ENCODE measurements at places on chromosomes 2 and 18.

GRCh38 chr18:23825978-23826405, 136.7 kb downstream of the LAMA3 start:
- DNase-seq: no peak

DNA sequence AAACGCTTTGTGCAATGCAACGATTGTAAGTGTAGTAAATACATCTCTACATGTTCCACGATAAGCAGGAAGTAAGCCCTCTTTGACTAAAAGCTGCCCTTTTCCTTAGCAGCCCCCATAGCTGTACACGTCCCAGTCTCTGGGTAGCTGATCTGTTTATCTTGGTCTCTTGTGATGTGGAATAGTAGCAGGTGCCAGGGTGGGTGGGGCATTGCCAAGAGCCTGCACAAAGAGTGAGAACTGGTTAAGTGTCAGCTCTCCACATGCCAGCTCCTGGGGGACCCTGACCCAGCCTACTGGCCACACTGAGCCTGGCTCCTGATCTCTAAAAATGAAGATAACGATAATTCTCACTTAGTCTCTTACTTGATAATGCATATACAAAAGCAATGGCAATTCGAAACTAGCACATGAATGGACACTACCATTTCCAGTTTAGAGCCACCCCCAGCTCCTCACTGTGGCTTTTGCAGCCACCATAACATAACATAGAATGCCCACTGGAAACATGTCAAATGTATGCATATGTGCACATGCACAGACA, 92.3 kb downstream of the MYT1L start:
- no peak for DNase-seq

GRCh38 chr2:55861733-55862132, 61.8 kb downstream of the EFEMP1 start:
- no peak for DNase-seq

GRCh38 chr18:45567123-45567522, 48.2 kb upstream of the SLC14A2 start:
- no peak for DNase-seq

DNA sequence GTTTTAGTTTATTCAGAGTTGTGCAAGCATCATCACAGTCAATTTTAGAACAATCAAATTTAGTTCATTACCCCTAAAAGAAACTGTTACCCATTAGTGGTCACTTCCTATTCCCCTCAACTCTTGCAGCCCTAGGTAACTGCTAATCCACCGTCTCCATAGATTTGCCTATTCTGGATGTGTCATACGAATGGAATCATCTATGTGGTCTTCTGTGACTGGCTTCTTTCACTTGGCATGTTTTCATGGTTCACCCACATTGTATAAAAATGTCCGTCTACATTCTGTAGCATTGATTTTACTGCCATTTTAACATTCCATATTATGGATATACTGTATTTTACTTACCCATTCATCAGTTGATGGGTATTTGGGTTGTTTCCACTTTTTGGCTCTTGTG, 5.3 kb upstream of the CEP68 start:
- DNase-seq: no peak

DNA sequence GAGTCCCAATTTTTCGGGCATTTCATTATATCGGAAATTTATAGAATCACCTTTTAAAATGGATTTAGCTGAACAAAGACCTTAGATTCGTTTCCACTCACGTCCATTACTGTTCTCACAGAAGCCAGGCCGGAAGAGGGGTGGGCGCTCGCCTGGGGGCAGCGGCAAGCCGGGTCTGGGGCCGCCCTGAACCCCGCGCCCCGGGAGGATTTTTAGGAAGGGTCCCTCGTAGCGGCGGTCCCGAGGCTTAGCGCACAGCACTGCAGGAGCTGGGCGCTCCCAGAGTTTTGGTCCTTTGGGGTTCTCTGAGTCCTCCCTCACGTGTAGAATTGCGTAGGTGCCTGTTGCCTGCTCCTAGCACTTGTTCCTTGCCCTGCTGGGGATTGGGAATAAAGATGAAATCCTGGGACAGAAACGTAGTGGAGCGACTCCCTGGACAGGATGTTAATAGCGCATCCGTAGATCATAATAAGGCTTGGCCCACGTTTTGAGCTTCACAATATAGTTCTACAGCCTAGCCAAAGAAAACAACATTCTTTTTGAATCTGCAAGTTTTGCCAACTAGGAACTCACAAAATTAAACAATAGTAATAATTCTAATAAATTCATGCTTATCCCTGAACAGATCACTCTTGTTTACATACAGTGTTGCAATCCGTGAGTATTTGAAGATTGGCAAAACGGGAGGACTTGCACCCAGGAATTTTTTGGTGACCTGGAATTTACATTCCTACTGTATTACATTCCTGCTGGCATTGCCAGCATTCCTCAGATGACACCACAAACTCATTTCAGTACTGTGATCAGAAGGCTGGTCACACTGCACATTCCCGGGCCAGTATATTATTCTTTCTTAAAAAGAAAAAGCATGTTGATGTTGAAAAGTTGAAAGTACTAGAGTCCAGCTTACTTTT, 875 bp downstream of the C18orf63 start:
- no peak for DNase-seq

GRCh38 chr2:206980413-206980812, 41.1 kb downstream of the CPO start:
- DNase-seq: no peak

GRCh38 chr2:144708626-144709025, 188.7 kb upstream of the ZEB2 start:
- no peak for DNase-seq

- no peak for DNase-seq
Measured at GRCh38 chr2:105129722-105130232, 91.9 kb downstream of the MRPS9 start.

- no peak for DNase-seq
Measured at GRCh38 chr18:28048612-28049011, 128.3 kb downstream of the CDH2 start.

DNA sequence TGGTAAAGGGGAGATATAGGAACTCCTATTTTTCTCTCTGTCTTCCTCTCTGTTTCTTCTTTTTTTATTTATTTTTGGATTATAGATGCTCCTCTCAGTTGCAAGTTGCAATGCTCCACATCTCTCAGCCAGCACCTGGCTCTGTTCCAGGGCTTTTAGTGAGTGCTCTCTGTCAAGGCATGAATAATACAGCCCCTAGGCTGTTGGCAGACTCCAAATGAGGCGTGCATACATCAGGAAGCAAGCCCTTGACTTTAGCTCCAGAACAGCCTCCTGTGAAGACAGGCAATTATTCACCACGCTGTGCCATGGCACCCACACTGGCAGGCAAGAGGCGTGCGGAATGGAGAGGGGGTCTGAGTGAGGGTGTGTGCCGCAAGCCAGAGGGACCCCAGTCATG, 228.1 kb upstream of the PXDN start:
- DNase-seq: no peak

DNA sequence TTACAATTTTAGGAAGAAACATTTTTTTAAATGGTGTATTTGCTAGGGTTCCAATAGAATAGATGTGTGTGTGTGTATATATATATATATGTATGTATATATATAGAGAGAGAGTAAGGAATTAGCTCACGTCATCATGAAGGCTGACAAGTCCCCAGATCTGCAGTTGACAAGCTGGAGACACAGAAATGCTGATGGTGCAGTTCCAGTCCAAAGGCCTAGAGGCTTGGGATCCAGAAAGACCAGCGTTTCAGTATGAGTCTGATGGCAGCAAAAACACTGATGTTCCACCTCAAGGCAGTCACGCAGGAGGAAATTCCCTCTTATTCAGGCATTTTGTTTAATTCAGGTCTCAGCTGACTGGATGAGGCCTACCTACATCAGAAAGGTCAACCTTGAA, 386.8 kb downstream of the PTH2R start:
- no peak for DNase-seq

DNA sequence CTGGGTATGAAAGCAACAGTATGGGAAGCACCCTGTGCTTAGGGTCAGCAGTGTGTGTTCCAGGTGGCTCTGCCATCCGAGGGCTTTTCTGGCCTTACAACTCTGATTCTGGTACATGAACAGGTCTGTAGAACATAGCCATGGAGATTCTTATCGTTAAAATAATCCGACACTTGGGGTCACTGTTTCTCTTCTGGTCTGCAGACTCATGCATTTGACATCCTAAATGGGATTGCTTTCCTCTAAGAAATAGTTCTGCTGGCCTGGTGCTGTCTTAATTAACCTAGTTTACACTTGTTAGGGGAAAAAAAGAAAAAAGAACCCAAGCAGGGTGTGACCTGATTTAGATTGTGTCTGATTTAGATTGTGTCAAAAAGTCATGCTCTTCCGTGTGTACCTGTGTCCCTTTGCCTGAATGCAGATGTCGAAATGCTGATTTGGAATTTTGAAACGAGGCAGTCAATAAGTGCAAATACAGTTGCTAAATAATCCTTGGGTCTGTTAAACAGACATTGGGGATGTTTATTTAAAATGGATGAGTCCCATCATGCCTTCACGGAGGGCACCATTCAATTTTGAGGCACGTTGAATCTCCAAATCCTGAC, 59.6 kb downstream of the TRPM8 start:
- no peak for DNase-seq

- DNase-seq: no peak
Measured at GRCh38 chr2:190569994-190570755, 35.7 kb upstream of the NEMP2 start.

GRCh38 chr2:1461507-1462390, 48.5 kb downstream of the TPO start:
- no peak for DNase-seq

- no peak for DNase-seq
Measured at GRCh38 chr2:196101325-196101991, 32.8 kb upstream of the DNAH7 start.

DNA sequence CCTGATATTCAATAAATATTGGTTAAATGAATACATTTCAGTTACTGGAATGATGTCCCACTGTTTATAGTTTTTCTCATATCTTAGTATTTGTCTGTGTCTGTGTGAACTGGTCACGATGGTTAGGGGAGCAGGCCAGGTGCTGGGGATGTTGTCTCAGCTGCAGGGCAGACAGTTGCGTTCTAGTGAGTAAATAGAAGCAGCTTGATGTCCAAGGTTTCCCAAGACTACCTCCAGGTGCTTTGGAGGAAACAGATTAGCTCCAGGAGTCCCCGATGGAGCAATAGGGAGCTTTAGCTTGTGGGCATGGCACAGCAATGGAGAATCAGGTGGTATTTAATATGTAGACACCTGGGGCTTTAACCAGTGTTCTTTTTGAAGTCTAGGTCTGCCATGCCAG, 75.5 kb downstream of the GULP1 start:
- DNase-seq: no peak

- DNase-seq: no peak
Measured at GRCh38 chr18:44918142-44918476, 237.4 kb downstream of the SETBP1 start.

DNA sequence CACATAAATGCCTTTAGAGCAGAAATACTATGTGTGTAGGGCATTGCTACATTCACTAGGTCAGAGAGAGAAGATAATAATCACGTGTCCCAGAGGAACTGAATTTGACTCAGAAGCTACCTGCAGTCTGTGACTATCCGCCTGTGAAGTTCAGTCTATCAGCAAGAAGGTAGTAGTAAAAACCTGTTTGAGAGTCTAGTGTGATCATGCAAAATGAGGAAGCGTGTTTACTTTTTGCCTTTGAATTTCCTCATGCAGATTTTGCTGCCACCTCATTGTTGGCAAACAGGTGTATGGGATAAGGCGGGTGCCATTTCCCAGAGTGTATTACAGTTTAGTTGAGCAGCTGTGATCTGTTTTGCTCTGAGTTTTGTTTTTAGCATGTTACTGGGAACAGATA, 403.9 kb upstream of the FANCL start:
- no peak for DNase-seq

- no peak for DNase-seq
Measured at GRCh38 chr18:36328385-36328858, 30.9 kb downstream of the FHOD3 start.

DNA sequence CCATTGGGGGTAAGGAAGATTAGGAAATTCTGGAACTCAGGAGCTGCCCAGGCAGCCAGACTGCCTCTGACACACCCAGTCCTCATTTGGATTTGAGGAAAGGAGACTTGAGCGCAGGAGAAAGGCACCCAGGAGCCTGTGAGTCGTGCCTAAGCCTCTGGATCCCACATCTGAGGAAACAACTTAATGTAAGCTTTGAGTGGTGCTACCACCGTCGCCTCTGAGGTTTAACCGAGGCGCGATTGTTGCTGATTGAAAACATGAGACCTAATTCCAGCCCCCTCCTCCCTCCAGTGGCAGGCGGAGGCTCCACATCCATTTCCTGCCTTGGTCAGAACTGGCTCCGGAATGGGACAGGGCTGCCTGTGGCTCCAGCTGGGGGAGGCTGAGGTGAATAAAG, 176.7 kb upstream of the PKDCC start:
- no peak for DNase-seq

DNA sequence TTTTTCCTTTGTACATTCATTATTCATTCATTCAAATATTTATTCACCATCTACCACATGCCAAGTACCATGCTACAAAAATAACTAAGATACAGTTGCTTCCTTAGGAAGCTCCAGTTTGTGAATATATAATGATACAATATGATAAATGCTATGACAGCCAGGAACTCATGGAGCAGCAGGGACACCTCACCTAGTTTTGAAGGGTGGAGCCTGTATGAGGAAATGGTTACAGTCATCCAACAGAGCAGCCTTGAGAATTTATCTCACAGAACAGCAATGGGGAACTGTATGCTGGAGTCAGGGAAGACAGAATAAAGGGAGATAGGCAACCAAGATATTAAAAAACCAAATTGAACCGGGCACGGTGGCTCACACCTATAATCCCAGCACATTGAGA, 124.0 kb downstream of the OSBPL1A start:
- no peak for DNase-seq

GRCh38 chr18:74595431-74595830, 2.2 kb upstream of the ZNF407 start:
- no peak for DNase-seq

- no peak for DNase-seq
Measured at GRCh38 chr18:9688036-9688741, 19.9 kb upstream of the RAB31 start.

DNA sequence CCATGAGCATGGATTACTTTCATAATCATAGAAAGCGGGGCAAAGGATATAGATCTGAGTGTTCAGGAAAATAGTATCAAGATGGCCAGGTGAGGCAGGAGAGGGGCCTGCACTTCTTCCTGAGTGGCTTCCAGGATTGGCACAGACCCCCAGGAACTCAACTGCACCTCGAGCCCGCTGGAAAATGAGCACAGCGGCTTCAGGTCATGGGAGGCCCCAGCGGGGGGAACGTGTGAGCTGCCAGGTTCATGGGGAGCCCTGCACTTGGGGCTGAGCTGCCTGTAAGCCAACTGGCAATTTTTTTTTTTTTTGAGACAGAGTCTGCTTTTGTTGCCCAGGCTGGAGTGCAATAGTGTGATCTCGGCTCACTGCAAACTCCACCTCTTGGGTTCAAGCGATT, 81.5 kb upstream of the ODC1 start:
- no peak for DNase-seq

GRCh38 chr2:201633661-201634249, 9.5 kb downstream of the TMEM237 start:
- DNase-seq: no peak

DNA sequence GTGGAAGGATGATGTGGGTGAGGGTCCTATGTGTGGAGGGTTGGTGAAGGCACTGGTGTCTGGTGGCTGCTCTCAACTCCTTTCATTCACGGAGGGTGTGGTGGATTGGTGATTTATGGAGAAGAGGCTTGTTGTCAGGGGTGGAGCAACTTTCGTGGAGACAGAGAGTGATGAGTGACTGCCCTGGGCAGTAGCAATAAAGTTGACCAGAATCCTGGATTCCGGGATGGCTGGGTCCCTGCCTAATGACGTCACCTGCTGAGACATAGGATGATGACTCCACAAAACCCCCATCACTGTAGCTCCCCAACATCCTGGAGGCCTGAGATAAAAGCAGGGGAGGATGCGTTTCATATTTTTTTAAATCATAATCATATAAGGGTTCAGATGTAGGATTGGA, 193.0 kb downstream of the ACKR3 start:
- DNase-seq: no peak
